ENCODE measurements at places on chromosomes 6 and 20.

DNA sequence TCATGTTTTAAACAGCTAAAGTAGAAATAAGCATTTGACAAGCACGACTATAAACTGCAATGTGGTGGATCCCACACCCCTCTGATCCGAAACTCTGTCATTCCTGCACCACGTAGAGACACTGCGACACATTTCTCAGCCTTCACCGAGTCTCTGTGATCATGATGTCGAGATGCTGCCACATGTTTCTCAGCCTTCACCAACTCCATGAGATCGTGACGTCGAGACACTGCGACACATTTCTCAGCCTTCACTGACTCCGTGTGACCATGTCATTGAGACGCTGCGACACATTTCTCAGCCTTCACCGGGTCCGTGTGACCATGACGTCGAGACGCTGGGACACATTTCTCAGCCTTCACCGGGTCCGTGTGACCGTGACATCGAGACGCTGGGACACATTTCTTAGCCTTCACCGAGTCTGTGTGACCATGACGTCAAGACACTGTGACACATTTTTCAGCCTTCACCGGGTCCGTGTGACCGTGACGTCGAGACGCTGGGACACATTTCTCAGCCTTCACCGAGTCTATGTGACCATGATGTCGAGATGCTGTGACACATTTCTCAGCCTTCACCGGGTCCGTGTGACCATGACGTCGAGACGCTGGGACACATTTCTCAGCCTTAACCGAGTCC lies 143.0 kb downstream of the TTLL2 start:
- DNase-seq: no peak

- DNase-seq: no peak
These were observed 306.5 kb upstream of the RSPO3 start for GRCh38 chr6:126812010-126812409.

- no peak for DNase-seq
These were observed 1139.3 kb downstream of the HACE1 start for GRCh38 chr6:103720393-103720792.

DNA sequence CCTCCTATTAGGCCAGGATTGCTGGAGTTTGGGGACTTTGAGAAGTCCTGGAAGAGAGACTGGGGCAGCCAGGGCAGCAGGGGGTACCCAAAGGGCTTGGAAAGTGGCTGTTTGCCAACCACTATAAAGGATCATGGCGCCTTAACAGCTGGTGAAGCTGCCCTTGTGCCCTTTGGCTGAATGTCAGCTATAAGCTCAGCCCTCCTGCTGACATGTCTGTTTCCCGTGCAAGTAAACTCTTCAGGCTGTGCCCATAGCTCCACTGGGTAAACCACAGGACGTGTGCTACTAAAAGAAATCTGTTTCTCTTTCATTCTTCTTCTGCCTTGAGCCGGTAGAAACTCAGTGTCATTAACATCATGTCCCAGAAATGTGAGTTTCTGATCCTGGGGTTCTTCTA lies 97.3 kb downstream of the CAP2 start:
- DNase-seq: no peak

GRCh38 chr20:58086763-58087561 lies 141.5 kb downstream of the ANKRD60 start:
- DNase-seq: no peak

DNA sequence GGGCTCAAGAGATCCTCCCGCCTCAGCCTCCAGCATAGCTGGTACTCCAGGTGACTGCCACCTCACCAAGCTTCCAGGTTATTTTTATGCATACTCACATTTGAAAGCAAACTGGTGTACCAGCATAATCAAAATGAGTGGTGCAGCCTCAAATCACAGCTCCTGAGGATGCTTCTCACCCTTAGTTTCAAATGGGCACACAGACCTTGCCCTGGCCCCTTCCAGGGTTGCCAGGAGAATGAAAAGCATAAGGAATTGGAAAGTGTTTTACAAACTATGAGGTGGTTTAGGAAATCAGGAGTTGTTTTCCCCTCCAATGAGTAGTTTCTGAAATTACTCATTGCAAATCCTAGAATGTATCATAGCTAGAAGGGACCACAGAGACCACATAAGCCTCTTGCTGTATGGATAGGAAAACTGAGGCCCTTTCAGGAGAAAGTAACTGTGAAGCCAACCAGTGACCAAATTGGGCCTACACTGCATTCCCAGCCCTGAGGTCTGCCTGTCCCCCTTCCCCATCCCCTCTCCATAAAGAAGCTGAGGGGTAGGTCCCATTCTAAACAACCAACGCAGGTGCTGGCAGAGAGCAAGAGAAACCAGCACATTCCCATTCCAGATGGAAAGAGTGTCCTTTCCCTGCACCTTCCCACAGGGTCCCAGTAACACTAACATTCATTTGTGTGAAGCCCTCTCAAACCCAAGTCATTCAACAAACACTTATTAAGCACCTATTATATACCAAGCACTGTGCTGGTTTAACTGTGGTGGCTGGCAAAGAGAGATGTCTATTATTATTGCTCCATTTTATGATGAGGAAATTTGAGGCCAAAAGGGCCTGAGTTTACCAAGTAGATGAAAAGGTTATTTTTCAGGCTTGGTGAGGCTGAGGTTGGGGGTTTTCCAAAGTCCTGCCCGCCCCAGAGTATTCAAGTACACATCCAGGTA lies 2.1 kb upstream of the E2F1 start:
- no peak for DNase-seq

DNA sequence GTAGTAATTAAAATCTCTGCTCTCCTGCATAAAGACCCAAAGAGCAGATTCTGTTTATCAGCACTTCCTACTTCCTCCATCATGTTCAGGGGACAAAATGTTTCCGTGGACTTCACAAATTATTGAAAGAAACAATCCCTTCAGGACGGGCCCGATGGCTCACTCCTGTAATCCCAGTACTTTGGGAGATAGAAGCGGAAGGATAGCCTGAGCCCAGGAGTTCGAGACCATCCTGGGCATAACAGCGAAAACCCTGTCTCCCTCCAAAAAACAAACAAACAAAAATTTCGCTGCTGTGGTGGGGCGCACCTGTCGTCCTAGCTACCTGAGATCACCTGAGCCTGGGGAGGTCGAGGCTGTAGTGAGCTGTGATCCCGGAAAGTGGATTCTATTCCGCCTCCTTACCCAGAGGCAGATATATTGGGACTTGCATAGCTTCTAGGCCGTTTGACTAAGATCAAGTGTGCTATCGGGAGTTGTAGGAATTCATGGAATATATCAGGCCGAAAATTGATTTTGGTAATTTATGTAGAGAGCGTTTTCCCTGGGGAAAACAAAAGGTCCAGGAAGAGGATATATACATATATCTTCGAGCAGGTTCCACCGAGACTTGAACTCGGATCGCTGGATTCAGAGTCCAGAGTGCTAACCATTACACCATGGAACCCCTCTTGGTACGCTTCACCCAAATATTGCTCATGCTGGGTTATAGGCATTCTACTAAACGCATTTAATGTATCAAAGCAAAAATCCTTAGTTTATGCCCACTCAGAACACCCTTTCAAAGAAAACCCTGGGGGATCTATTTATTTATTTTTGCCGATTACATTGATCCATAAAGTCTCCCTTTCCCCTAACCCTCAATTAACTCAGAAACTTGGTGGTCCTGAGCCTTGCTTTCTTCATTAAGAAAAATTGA lies 74.5 kb upstream of the ZNF184 start:
- no peak for DNase-seq

- DNase-seq: no peak
These were observed 980 bp upstream of the SNX21 start for GRCh38 chr20:45832619-45833018.

DNA sequence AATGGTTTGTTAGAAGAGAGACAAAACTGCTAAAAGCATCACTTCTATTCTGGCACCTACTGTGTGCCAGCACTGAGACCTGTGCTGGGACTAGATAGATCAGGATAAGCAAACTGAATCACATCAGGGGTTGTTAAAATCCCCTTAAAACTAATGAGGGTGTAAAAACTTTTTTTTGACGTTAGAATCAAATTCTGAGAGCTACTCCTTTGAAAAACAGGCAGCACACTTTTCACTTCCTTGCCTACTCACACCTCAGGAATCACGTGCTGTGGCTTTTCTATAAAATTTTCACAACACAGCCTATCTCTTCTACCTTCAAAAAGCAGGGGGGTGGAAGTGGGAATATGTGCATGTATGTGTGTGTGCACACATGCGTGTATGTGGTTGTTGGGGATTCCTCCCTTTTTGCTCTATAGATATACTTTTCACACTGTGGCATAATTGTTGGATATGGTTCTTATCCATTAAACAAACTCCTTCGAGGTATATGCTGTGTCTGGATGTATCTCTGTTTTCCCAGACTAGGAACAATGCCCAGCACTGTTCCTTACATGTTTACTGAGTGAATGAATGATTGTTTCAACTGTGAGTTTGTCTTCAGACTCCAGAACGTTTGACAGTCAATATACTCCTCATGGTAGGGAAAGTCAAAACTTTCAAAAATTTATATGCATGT lies 105.4 kb downstream of the FYN start:
- no peak for DNase-seq

All from C1 segment of cervical spinal cord (tissue), 14 donors.